Stimulated activated memory B cell treated with anti-CD40 and anti-IgM and Interleukin-4, amounts not matched to agents 10 μg/mL and 1 μg/mL and 100 μg/mL, for 72 hours (primary cell): ENCODE measurements at places on chromosomes 12 and 14.

- no peak for ATAC-seq
Observed at GRCh38 chr14:105397350-105397931, 897 bp upstream of the TEX22 start.

- no peak for ATAC-seq
Observed at GRCh38 chr12:26906704-26907103, 31.1 kb downstream of the INTS13 start.

- ATAC-seq = no peak
Observed at GRCh38 chr12:12835378-12836146, 22.4 kb downstream of the DDX47 start.

DNA sequence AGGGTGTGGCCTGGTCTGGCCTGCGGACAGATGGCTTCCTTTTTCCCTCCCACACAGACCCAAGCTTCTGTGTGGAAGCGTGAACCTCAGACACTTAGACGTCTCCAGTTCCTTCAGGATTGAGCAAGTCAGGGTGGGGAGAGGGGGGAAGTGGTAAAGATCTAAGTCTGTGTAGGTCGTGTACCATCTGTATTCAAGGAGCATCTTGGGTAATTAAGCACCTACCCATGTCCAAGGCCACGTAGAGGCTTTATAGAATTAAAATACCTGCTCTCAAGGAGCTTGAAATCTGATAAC is 1.7 kb downstream of the AVIL start:
- ATAC-seq = no peak

- ATAC-seq = no peak
Observed at GRCh38 chr14:68950111-68950510, 29.0 kb downstream of the ACTN1 start.

GRCh38 chr14:92400579-92401444 is 77.8 kb downstream of the SLC24A4 start:
- ATAC-seq = peak; percentile 88

GRCh38 chr14:89164168-89165073 is 252.6 kb downstream of the FOXN3 start:
- ATAC-seq = peak; percentile 64

GRCh38 chr12:119835068-119835467 is 42.1 kb downstream of the CIT start:
- no peak for ATAC-seq

DNA sequence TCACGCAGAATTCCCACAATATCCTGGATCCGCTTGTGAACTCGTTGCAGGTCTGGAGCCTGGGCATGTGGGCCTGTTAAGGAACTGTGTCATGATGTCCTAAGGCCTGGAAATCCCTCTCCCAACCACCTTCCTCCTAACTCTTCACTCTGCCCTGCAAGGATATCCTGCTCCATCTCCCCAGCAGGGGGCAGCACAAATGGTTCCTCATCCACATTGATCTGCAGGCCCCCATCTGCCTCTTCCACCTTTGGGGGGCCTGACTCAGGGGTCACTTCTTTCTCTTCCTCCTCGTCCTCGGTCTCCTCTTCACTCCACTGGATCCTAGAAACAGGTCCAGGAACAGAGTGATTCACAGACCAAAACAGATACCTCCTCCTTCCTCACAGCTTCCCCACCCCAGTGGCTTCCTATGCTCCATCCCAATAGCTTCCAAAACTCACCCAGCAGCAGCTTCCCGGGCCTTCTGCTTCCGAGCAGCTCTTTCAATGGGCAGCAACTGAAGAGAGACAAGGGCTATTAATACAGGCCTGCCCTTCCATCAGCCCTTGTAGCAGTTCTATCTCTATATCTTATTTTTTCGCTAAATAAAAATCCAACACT is 4.5 kb downstream of the NOP2 start:
- no peak for ATAC-seq

DNA sequence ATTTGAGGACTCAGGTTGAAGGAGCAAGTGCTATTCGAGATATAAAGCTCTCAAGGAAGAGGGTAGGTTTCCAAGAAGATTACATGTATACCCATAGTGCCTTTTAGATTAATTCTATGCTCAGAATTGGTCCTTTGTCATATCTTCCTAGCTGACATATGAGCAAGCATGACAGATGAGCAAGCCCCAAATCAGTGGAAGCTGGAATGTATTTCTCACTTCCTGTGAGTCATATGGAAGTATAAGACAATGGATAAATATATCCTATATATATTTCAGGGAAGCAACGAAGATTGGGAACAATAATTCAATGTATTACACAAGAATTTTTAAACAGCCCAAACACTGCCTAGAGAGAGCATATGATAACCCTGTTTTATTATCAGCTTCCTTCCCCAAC is 674.1 kb upstream of the ATXN7L3B start:
- no peak for ATAC-seq

DNA sequence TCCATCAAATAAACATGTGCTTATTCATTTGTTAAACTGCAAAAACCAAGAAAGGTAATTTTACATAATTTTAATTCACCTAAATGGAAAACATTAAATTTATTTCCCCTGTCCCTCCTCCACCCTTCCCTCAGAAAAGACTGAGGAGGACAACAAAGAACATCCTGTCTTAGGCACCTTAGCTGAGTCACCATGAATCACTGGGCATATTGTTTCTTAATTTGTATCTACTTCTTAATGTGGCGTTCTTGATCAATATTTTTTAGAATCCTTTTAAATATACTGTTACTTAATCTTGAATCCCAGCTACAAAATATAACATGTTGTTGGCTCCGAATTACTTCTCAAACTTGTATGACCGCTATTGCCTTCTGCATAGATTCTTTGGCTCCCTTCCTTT is 23.5 kb downstream of the SIX6 start:
- ATAC-seq = no peak

GRCh38 chr14:78143489-78144145 is 26.6 kb upstream of the NRXN3 start:
- ATAC-seq = no peak

DNA sequence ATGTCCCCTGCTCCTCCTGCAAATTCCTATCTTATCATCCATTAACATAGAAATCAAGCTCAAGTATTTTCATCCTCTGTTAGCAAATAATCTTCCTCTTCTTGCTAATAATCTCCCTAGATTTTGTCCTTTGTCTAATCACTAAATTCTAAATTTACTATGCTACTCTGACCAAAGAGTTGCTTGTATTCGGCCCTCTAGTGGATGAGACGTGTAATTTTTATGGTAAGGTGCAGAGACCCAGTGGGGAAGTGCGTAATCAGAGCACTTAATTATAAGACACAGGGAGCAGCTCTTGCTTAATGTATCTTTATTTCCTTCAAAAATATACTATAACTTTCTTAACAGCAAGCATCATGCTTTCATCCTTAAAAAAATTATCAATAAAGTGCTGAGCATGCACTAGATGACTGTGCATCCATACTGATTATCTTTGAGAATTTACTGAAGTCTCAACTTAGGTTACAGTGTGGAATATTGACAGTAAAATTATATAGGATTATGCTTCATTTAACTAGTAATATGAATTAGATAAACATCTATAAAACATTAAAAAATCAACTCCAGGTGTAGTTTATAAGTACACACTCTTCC is 212.6 kb downstream of the SLC16A7 start:
- peak; percentile 77 for ATAC-seq

- ATAC-seq = no peak
Observed at GRCh38 chr12:125220404-125221273, 155.4 kb downstream of the AACS start.

GRCh38 chr12:117507548-117507947 is 146.1 kb upstream of the NOS1 start:
- ATAC-seq = no peak

GRCh38 chr14:37596790-37597472 is 1.5 kb downstream of the TTC6 start:
- ATAC-seq = no peak

GRCh38 chr12:110555577-110556406 is 27.3 kb downstream of the PPTC7 start:
- no peak for ATAC-seq
